Neuronal stem cell (in vitro differentiated cells): ENCODE measurements at places on chromosomes 5 and 9.

DNA sequence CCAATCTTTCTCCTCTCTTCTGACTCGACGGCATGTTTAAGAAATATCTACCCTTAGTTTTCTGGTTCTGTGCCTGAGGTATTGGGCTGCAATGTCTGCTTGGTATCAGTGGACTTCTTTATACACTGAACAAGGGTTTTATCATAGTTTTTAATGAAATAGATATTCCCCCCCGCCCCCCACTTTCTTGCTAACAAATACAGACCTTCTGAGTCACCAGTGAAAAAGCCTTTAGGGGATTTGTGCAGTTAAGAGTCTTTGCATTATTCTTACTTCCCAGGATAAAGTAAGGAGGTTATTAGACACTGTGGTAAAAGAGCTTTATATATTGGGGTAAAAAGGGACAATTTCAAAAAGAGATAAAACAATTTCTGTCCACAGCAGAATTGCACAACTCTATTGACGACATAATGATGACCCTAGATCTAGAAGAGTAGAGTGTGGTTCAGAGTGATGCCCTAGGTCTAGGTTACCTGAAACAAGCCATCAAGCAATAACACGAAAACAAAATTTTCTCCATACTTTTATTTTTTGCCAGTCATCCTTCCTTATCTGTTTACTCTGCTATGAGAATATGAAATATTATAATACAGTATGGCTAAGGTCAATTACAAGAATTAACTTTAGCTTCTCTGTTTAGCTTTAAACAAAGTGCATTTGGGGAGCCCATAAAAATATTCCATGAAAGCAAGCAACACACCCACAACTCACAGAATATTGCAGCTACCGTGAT, 110.7 kb downstream of the PLK2 start:
- no peak for DNase-seq

GRCh38 chr9:36677611-36678010, 104.9 kb downstream of the MELK start:
- no peak for DNase-seq

DNA sequence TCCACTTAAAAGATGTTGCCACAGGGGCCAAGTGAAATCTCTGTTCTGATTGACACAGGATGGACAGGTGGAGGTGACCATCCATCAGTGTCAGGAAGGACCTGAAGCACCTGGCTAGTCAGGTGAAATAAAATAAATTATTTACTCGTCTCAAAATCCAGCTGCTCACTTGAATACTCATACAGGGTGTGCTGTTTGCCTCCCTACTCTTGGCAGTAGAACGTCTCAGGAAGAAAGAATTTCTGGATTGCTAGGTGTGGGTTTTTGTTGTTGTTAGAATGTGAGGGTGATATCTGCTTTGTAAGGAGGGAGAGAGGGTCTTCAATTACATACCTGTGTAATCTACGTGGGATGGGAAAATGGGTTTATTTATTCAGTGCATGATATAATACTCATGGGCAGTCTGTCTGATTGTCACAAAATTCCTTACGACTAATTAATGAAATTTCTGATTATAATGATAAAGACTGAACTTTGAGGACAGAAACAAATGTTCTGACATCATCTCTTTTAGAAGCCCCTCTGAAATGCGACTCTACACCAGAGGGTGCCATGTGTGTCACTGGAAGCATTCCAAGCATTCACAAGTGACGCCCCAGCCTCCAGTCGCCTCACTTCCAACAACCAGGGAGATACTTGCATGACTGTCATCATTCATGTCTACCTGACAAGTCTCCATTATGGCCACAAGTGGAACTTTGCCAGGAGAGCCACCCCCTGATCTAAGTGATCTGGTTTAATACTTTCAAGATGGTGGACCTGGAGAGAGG, 218.4 kb downstream of the GAPVD1 start:
- DNase-seq: no peak

- DNase-seq: no peak
Measured at GRCh38 chr5:51465165-51465564, 81.9 kb downstream of the ISL1 start.
